DMS153 (cell line): ENCODE measurements at places on chromosomes 5 and 9.

DNA sequence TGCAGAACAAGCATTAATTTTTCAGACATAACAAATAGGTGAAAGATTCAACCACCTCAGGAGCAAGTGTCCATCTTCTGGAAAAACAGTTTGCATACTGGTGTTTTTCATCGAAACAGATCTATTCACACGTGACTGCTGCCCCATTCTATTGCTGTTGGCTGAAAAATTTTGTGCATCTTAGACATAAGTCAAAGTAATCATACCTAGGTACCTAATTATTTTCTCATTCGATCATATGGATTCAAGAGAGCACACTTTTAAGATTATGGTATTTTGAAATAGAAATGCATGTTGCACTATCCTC, 72.9 kb upstream of the CDH6 start:
- DNase-seq = no peak

DNA sequence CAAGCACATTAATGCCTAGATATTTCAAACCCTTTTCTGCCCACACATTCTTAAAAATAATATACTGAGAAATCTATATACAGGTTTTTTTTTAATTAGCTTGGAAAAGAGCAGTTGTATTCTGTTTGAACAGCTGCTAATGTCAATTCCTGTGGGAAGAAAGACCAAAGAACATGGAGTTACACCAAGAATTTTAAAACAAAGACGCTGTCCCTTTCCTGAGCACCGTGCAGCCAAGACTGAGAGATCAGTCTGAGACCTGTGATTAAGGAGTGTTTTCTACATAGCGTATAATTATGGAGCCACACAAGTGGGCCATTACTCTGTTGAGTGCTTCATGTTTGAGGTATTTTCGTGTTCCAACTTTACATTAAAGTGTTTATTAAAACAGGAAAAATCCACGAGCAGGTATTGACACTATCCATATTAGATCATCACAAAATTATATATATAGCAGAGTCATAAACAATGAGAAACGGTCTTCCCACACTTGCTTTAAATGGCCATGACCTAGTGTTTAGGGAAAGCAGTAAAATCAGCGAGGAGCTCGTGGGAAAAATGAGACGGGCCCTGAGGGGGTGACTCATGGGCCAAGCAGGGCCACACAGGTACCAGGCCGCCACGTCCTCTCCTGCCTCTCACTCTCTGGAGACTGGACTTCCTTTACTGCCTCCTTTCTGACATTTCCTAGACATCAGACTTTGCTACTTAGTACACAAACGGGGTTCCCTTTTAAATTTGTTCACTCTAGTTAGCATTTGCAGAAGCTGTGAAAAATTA, 153.1 kb upstream of the OTULINL start:
- DNase-seq = no peak

DNA sequence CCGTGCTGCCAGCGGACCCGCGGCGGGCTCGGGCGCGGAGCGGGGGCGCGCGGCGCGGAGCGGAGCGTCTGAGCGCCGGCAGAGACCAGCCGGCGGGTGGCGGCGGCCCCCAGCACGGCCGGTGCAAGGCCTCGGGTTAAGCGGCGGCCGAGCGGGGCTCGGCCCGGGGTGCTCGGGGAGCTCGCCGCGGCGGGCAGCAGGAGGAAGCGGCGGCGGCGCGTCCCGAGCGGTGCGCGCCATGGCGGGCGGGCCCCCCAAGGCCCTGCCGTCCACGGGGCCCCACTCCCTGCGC, 150 bp downstream of the SNX30 start:
- no peak for DNase-seq

GRCh38 chr9:93523518-93524144, 52.8 kb upstream of the PHF2 start:
- DNase-seq = no peak

DNA sequence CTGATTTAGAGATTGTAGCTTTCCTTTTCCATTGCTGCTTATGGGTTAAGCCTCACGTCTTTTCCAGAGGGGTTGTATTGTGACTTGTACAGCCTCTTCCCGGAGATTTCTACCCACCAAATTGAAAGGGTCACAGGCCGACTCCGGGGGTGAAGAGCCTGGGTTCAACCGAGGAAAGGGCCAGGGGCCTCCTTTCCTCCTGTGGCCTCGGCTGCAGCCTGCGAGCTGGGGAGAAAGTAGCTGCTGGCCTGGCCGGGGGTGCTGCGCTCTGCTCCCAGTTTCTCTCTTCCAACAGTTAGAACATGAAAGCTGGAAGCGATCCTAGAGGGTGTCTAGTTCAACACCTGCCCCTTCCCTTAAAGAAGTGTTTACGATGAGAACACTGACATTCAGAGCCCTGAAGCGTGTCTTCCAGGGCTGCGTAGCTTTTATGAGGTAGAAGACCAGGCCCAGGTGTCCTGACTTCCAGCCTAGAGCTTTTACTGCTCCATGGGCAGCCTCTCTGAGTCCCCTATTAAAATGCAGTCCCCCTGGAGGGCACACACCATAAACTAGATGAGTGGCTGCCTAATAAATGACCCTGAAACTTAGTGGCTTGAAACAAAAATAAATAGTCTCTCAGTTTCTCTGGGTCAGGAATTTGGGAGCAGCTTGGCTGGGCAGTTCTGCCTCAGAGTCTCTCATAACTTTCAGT, 56.9 kb downstream of the ACER2 start:
- no peak for DNase-seq

- DNase-seq = peak; percentile 20
Observed at GRCh38 chr5:132459983-132460838, 30.4 kb downstream of the IRF1 start.

GRCh38 chr5:140142856-140143255, 17.1 kb downstream of the IGIP start:
- no peak for DNase-seq

GRCh38 chr5:45189481-45189880, 380.7 kb downstream of the MRPS30 start:
- no peak for DNase-seq

DNA sequence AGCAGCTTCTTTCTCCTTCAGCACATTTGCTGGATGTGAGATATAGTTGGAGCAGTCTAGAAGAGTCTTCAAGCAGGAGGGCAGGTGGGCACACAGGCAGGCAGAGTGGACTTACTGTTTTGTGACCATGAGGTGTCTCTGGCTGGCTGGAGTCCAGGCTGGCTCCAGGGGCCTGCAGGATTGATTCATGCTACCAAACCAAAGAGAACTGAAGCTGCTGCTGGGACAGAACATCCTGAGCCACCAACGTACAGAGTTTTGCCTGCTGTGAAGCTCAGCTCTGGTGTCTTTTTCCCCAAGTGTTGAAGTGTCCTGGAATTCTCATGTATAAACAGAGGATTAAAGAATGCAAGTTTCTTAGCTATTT, 45.7 kb downstream of the CYSTM1 start:
- DNase-seq = no peak

GRCh38 chr5:77770293-77771005, 5.7 kb downstream of the TBCA start:
- DNase-seq = no peak

- DNase-seq = no peak
Observed at GRCh38 chr5:19927170-19927569, 60.8 kb downstream of the CDH18 start.

- DNase-seq = no peak
Observed at GRCh38 chr5:77550406-77550805, 58.3 kb upstream of the WDR41 start.
